Kidney capillary endothelial cell (primary cell): ENCODE measurements at places on chromosomes 5 and 9.

GRCh38 chr5:95630394-95630917 is 10.6 kb downstream of the GPR150 start:
- no peak for DNase-seq

DNA sequence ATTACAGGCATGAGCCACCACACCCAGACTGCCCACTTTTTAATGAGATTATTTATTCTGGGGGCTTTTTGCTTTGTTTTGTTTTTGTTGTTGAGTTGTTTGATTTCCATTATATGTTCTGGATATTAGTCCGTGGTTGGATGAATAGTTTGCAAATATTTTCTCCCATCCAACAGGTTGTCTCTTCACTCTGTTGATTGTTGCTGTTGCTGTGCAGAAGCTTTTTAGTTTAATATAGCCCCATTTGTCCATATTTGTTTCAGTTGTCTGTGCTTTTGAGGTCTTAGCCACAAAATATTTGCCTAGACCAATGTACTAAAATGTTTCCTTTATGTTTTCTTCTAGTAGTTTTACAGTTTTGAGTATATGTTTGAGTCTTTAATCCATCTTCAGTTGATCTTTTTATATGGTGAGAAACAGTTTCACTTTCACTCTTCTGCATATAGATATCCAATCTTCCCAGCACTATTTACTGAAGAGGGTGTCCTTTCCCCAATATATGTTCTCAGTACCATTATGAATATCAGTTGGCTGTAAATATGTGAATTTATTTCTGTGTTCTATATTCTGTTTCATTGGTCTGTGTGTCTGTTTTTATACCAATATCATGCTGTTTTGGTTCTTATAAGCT is 30.2 kb upstream of the TBCA start:
- no peak for DNase-seq

- no peak for DNase-seq
Measured at GRCh38 chr5:170397059-170397458, 7.9 kb upstream of the KCNMB1 start.

- no peak for DNase-seq
Measured at GRCh38 chr5:54388409-54388808, 67.1 kb upstream of the HSPB3 start.

DNA sequence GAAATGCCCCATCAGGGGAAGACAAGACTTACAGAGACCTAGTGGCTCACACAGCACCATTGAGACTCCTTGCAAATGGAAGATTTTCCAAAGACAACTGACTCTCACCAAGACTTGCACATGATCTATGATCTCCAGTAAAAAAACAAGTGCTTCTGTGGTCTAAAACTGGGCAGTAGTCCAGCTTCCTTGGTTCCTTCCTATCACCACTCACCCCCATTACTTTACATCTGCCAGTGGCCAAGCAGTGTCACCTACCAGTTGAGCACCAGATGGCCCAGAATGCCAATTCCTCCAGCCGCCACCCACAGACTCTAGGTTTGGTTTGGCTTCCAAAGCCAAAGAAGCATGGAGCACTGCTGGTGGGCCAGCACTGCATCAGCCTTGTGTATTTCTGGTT is 47.7 kb downstream of the SH3TC2 start:
- DNase-seq, result no peak

GRCh38 chr5:177043958-177044357 is 21.5 kb downstream of the ZNF346 start:
- no peak for DNase-seq

DNA sequence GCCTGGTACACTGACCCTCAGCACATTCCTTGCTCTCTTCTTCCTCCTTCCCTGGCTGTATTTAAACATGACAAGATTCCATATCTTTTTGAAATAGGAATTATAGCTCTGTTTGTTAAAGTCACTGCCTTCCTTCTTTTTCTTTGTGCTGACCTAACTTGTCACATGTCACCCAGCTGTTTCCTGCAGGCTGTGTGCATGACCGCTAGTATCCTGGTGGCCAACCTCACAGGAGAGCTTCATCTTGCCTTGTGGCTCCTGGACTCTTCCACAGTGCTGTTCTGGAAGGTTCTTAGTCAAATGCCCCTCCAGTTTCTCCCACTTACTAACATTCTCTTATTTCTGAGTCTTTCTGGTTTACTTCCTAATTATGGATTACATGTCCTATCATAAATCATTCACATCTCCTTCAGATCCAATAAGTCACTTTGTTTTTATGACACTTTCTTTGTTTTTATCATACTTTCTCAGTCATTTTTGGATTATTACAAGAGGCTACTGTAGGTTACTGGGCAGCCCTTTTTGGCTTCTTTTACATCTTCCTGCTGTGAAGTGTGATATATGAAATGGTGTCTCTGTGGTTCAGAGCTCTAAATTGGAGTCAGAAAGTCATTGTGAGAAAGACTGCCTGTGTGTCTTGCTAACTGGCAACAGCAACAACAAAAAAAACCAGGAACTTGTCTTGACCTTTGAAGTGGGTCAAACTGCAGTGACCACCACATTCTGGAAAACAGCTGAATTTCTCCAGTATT is 463.6 kb upstream of the DAP start:
- DNase-seq, result no peak

DNA sequence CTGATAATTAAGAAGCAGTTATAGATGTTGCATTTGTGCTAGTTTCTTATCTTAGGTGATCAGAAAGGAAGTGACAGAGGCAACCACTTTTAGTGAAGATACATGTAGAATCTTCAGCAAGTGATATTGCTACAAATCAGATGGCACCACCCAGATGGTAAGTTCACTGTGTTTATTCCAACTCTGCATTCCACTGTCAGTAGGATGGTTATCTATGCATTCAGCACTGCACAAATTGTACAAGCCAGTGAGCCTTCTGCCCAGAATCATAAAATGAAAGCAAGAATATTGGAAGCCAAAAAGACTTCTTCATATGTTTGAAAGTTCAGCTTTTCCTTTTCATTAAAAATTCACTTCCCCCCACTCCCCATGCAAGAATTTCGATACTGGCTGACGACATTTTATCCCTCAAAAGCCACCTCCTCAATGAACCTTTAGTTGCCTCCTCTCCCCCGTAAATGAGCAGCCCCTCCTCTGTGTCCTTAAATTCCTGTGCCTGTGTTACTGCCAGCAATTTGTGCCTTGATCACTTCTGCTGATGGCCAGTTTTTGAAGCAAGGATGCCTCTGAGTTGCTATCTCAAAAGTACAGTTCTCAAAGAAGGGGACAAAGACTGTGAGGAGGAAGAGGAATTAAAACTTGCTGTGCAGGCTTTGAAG is 91.6 kb downstream of the ZSWIM6 start:
- no peak for DNase-seq
